Stimulated activated CD4-positive, alpha-beta T cell treated with anti-CD3 and anti-CD28 coated beads, TNF-alpha, amount 100 ng/mL, for 1 hour (primary cell): ENCODE measurements at places on chromosomes 12 and 14.

DNA sequence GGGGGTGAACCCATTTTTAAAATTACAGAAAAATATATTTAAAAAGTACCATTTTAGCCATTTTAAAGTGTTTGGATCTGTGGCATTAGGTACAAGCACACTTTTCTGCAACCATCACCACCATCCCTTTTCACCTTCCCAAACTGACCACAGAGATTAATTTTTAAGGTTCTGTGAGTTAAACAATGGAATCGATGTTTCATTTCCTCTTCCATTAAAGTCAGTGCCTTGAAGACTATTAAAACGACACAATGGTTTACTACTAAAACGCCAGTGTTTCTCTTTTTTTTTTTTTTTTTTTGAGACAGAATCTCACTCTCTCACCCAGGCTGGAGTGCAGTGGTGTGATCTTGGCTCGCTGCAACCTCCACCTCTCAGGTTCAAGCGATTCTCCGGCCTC is 78.1 kb upstream of the GPR68 start:
- DNase-seq: no peak

GRCh38 chr14:56814519-56814959 is 4.3 kb upstream of the OTX2 start:
- no peak for DNase-seq

GRCh38 chr14:73785336-73785833 is 66.2 kb upstream of the PTGR2 start:
- DNase-seq: no peak

- DNase-seq: no peak
Measured at GRCh38 chr12:3247629-3248161, 170.5 kb downstream of the TSPAN9 start.

GRCh38 chr14:69693145-69693544 is 73.8 kb upstream of the SRSF5 start:
- DNase-seq: no peak
